ENCODE measurements at places on chromosomes 11 and 22.

DNA sequence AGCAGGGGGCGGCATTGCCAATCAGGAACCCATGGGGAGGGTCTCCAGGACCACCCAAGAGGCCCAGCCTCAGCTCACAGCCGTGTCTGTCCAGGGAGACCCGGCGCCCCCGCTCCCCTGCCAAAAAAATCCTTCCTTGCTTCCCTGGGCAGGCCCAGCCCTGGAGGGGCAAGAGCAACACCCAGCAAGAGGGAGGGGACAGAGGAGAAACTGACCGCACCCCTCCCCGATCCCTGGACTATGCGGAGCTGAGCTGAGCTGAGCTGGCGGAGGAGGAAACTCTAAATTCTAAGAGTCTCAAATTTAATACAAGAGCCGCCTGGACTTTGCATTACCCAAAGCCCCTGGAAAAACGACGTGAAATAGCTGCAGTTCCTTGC, 52.0 kb upstream of the SHISAL1 start:
- no peak for DNase-seq

- no peak for DNase-seq
Observed at GRCh38 chr11:28303477-28304191, 195.4 kb downstream of the METTL15 start.

DNA sequence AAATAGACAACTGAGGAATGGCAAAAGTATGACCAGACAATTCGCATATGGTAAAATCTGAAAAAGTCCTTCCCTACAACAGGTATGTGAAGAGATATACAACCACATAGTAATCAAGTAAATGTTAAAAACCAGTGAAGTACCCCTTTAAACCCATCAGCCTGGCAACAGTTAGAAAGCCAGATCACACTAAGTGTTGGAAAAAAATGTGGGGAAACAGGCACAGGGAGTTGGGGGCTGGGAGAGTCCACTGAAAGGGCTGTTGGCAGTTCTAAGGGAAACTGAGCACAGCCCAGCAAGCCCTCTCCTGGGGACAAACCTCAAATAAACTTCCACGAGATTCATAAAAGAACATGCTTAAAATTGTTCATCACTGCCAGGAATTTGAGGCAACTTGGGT, 242.1 kb downstream of the BUD13 start:
- DNase-seq, result no peak

DNA sequence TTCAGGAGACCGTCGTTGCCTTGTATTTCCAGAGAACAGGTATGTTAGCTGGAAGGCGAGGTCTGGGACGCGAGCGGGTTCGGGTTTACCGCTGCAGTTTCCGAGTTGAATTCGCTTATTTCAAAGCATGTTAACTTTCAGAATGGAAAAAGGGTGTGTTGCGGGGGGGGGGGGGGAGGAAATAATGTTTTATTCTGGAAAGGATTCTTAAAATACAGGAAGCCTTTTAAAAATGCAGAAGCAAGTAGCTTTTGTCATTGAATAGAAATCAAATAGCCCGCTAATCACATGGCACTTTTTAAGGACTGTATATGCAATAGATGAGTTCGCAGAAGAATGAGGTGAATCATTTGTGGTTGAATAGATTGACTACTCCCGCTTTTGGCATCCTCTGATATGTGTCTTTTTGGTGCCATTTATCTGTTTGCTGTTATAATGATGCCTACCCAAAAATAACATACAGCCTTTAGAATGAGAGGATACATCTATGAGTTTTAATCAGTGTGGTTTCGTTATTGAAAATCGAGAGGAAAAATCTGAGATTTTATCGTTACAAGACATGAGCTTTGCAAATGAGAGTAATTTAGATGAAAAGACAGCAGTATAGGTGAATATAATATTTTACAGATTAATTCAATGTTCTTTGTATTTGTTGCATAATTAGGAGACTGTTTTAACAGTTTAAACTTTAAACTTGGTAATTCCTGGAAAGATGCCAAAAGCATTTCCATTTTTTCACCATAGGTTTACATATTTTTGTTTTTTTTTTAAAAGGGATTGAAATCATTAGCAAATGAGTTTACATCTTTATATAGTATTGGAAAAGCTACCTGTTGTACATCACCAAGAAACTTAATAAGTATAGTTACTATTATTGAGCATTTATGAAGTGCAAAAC, 1.7 kb downstream of the PDE3B start:
- peak; percentile 10 for DNase-seq

DNA sequence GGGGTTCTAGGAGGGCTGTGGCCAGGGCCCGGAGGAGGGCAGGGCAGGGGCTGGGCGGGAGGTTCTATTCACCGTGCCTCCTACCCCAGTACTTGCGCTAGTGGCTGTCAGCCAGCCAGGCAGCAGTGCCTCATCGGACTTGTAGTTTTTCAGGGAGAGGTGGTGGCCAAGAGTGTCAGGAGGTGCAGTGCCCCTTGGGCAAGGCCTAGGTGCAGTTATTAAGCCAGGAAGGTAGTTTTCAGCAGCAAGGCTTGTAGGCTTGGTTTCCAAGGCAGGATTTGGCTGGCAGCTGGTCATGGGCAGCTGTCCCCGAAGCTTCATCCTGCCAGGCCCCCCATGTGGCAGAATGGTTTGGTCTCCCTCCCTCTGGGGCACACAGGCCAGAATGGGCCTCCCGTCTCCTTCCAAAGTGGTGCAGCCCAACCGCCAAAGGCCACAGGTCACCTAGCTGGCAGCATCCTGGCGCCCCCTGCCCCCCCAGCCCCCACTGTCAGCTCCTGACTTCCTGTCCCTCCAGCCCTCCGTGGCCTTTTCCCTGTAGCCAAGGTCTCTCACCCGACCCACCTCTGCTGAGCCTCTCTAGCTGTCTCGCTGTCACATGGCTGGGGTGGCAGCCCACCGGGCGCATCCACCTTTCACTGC, 8.5 kb downstream of the CCDC88B start:
- no peak for DNase-seq

DNA sequence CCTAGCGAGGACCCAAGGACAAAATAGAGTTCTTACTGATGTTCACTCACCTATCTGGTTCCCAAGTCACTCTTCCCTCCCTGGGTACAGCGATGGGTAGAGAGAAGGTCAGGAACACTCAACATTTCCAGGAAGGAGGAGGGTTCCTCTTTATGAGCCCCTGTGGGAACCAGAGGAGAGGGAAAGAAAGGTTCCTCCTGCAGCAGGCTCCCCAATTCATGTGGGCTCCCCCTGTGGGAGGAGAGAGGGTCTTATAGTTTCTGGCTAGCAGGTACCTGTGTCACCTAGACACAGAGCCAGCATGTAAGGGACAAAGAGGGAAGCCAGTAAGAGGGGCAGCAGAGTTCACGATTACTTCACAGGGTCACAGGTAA, 93.5 kb downstream of the DBX1 start:
- no peak for DNase-seq

DNA sequence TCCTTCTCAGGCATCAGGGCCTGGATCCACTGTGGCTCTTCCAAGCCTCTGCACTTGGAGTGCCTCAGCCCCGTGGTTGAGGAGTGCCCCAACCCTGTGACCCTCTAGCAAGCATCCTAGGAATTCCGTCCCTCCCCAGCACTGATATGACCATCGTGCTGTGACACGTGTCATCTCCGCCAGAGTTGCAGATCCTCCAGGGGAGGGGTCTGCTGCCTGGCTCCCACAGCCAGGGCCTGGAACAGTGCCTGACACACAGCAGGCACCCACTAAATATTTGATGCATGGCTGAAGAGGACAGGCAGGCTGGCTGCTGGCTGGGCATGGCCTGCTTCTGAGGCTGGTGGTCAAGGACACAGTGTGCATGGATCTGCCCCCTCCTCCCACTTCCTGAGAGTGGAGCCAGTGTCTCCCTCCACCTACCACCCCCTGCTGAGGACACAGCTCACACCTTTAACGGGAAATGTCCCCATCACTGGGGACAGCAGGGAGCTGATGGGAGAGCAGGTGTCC, 1.7 kb upstream of the CD81 start:
- DNase-seq, result no peak

- DNase-seq, result no peak
Observed at GRCh38 chr11:123065621-123066020, 3.7 kb upstream of the HSPA8 start.

- DNase-seq, result no peak
Observed at GRCh38 chr11:13152264-13152663, 125.3 kb upstream of the BMAL1 start.

GRCh38 chr22:29149841-29150555, 55.7 kb upstream of the EMID1 start:
- DNase-seq, result no peak

DNA sequence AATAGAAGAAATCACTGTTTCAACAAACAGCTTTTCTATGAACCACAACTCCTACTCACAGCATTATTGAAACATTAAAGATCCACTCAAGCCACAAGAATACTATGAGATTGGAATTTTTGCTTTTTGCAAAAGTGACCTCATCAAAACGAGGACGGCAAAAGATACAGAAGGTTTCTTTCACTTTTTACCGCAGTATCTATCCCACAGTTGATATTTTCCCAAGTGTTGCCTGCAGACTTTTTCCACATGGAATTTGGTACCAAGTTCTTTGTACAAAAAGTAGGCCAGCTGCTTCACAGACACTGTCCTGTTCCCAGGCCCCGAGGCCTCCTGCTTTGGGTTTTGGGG, 204.0 kb downstream of the TBC1D22A start:
- no peak for DNase-seq

DNA sequence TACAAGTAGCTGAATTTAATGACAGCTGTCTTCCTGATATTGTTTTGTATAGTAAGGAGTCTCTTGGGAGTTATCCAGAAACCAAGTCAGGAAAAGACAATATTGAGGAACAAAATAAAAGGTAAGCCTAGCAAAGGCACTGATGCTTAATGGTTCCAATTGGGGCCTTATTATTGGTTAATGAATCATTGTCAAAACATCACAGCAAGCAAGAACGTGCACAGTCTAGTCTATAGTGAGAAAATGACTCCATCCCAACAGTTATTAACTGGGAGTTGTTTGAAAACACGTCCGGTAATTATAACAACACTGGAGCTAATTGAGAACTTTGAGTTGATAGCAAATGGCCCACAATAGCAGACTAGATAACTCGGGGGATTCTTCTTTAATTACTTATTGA, 17.7 kb downstream of the BSX start:
- no peak for DNase-seq

DNA sequence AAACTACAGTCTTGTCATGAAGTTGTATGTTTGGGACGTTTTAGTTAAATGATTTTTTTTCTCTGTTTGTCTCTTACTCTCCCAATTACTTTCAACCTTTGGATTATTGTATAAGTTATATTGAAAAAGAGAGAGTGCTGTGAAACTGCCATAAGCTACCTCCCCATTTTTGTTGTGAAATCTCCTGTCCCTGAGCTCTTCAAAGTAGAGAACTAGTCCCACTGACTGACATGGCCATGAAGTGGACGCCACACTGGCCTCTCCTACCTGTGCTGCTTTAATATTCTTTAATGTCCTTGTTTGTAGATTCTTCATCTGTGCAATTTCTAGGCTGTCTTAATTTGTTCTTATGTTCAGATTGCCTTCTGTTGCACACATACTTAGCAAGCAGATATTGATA, 56.3 kb downstream of the PPFIA1 start:
- no peak for DNase-seq

DNA sequence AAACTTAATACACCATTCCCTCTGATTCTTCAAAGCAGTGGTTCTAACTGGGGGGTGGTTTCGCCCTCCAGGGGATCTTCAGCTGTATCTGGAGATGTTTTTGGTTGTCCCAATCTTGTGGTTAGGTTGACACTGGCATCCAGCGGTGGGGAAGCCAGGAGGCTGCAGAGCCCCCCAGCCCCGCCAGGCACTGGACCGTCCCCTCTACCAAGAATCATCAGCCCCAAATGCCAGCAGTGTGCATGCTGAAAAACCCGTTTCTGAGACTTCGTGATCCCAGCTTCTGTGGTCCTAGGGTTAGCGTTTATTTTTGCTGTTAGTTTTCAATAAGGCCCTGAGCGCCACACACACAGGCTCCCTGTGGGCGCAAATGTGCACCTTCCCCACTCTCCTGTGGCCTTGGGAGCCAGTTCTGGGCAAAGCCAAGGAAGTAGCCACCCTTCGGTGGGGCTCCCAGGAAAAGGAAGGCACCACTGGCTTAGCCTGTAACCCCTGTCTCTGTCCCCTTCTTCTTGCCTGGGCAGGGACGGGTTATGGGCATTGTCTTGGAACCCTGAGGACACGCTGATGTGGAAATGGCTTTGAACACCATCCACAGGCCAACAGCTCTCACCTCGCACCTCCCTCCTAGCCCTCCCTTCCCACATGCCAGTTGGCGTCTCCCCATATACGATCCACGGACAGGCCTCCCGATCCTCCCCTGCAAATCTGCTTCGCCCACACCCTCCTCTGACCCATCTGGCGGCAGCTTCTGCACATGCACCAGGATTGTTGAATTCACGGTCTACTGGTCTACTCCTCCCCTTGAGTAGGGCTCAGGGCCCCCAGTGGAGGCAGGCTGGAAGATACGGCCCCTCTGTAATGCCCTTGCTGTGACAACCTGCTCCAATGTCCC, 71.4 kb upstream of the CCND1 start:
- no peak for DNase-seq

DNA sequence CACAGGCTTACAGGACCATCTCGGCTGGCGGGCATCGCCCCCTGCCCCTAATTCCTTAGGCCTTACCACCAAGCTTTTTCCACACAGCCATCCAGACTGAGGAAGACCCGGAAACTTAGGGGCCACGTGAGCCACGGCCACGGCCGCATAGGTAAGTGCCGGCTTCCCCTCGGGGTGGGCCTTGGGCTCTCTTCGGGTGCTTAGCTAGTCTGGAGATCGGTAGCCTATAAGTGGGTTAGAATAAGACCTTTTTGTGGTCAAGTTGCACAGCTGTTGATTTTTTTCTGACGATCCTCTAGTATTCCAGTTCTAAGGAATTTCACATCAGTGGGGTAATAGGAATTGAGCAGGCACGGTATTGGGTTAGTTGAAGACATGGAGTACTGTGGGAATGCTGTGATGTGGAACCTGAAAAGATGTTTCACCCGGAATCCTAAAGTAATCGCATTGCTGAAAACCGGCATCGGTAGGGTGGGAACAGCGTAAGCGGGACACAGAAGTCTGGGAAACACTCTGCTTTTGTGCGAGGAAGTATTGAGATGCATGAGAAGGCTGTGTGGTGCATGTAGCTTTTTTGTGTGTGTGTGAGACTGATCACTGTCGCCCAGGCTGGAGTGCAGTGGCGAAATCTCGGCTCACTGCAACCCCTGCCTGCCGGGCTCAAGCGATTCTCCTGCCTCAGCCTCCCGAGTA, 669 bp downstream of the RPL27A start:
- peak; percentile 48 for DNase-seq

DNA sequence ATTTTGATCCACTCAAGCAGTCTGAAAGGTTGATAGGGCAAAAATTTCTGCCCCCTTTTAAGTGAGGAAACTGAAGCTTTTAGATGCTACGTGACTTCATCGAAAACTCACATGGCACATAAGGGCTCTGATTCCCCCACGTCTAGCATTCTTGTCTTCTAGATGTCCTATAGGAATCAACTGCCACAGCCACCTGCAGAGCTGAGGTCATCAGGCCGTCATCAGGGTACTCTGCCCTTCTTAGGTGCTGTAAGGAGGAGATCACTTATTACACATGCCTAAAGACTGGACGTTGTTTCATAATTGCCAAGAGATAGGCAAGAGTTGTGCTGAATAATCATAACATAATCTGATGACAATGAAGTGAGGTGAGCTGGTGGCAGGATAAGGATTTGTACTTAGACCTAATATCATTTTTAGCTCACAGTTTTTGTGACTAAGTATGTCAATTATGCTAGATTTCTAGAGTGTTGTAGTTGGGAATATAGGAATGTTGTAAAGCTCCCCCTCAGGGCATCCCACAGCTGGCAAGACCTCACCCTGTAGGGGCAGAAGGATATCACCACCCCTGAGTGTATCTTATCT, 349.4 kb downstream of the METTL15 start:
- DNase-seq, result no peak

- no peak for DNase-seq
Observed at GRCh38 chr22:22406445-22407027, 102.0 kb downstream of the ZNF280B start.

All from stimulated activated naive CD4-positive, alpha-beta T cell treated with Interleukin-2 at 50 U/mL for 16 hours (primary cell).